ENCODE measurements at places on chromosomes 5 and 9. TPM values are rescaled to one million over a fixed set of nuclear protein-coding genes. Genes with fewer than 3 reads are reported as not detected.

Gene HTR1A
- total RNA-seq = not detected

Gene FYB1
- 0.44 TPM for total RNA-seq

Gene TXNDC8
- not detected for total RNA-seq

Gene PCDH12
- total RNA-seq = 20.4 TPM

Gene ATP6V1G1
- total RNA-seq = 82.0 TPM

Gene PAEP
- total RNA-seq = not detected

- no peak overlapping the region for H3K27ac ChIP-seq
- peak; percentile 15 for DNase-seq
- no peaks in the 10 kb centered on the region for H3K36me3 ChIP-seq
- no peaks in the 10 kb centered on the region for H3K4me1 ChIP-seq
- H3K4me3 ChIP-seq = no peak overlapping the region
- H3K27me3 ChIP-seq = no peaks in the 10 kb centered on the region
Observed at GRCh38 chr5:108028412-108028811, 353.5 kb downstream of the FBXL17 start.

GRCh38 chr5:60972231-60972630 lies 27.2 kb downstream of the NDUFAF2 start:
- H3K4me3 ChIP-seq = no peak overlapping the region
- no peak overlapping the region for H3K27ac ChIP-seq
- no peak for DNase-seq
- no peaks in the 10 kb centered on the region for H3K27me3 ChIP-seq
- no peaks in the 10 kb centered on the region for H3K4me1 ChIP-seq

GRCh38 chr9:135533113-135533512 lies 11.9 kb downstream of the LCN1 start:
- no peaks in the 10 kb centered on the region for H3K4me1 ChIP-seq
- no peak overlapping the region for H3K27ac ChIP-seq
- no peak overlapping the region for H3K4me3 ChIP-seq
- DNase-seq = no peak

- no peaks in the 10 kb centered on the region for H3K27me3 ChIP-seq
- H3K4me3 ChIP-seq = no peak overlapping the region
- H3K4me1 ChIP-seq = no peaks in the 10 kb centered on the region
- no peak overlapping the region for H3K27ac ChIP-seq
- no peaks in the 10 kb centered on the region for H3K36me3 ChIP-seq
Observed at GRCh38 chr5:43498581-43498980, 14.9 kb upstream of the TMEM267 start.

DNA sequence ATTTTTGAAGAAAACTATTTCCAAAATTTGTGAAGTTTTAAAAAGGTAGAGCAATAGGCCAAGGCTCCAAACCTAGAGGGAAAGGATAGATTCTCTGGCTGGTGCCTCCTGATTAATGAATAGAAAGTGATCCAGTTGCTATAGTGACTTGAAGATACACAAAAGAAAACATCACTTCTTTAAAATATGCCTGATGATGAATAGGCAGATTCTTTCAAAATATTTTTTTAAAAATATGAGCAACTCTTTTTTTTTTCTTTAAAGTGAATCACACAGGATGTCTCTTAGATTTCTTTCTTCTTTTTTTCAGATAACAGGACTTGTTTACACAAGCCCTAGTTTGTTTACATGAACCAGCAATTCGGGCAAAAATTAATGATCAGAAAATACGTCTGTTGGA lies 124.4 kb downstream of the RFK start:
- H3K27ac ChIP-seq = no peak overlapping the region
- H3K4me3 ChIP-seq = no peak overlapping the region
- H3K4me1 ChIP-seq = no peaks in the 10 kb centered on the region
- no peaks in the 10 kb centered on the region for H3K36me3 ChIP-seq
- DNase-seq = peak; percentile 12

DNA sequence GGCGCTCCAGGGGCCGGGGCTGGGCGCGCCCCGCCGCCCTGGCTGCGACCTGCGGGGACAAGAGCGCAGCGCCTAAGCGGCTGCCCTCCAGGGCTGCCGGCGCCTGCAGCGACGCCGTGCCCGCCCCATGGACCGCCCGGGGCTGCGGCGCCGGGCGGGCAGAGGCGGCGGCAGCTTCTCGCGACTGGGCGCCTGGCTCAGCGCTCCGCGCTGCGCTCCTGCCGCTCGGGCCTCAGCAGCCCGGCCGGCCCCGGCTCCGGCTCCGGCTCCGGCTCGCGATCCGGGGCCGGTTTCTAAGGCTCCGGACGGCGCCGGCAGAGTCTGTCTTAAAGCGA lies at the start of gene PITX1:
Gene PITX1 (minus strand): TSS at position 328 of the 335 bp plus-strand sequence. CDS start 347 bp downstream, outside the sequence.
- H3K36me3 ChIP-seq = no peaks in the 10 kb centered on the region
- H3K4me3 ChIP-seq = no peak within 1 kb of the TSS
- DNase-seq = no peak
- H3K4me1 ChIP-seq = peaks cover 5% of the 10 kb centered on the region

- H3K4me3 ChIP-seq = peak overlapping the region; percentile 15
- no peaks in the 10 kb centered on the region for H3K27me3 ChIP-seq
- DNase-seq = no peak
- H3K4me1 ChIP-seq = peaks cover 43% of the 10 kb centered on the region
- peaks cover 12% of the 10 kb centered on the region for H3K36me3 ChIP-seq
Observed at GRCh38 chr9:81684635-81685034, 4.7 kb downstream of the TLE1 start.

DNA sequence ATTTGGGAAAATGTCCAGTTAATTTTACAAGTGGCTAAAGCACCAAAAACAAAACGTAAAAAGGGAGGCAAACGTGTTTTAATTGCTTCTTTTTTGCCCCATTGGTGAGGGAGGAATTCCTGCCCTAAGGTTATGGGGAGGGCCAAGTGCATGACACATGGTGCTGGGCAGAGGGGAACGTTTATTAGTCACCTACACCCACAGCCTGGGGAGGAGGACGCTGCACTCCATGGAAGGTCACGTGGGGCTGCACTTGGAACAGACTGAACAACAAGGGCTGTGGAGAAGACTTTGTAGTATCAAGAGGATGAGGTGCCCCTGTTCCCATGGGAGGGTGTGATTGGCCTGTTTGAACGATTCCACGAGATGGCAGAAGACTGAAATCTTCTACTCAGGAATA lies 13.7 kb upstream of the ADAMTS16 start:
- no peaks in the 10 kb centered on the region for H3K36me3 ChIP-seq
- no peaks in the 10 kb centered on the region for H3K4me1 ChIP-seq
- DNase-seq = no peak
- H3K27me3 ChIP-seq = no peaks in the 10 kb centered on the region
- no peak overlapping the region for H3K27ac ChIP-seq
- H3K4me3 ChIP-seq = no peak overlapping the region

DNA sequence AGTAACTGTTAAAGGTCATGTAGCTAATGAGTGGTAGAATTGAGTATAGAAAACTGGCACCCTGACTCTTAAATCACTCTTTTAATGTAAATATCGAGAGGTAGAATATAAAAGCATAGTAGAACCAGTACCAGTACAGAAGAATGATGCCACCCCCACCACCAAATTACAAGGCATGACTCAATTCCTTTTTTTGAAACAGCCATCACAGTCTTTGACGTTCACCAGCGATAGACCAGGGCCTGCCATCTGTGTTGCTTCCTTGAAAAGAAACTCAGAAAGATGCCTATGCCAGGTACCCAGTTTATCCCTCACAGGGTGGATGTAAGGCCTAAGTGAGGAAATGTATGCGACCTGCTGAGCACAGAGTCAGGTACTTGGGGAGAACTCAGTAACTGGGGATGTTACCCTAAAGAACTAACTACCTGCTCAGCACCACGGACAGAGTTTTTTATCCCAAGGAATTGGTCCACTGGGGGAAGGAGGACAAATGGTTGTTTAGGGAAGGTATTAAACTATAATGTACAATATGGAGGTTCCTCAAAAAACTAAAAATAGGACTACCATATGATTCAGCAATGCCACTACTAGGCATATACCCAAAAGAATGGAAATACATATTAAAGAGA lies 116.5 kb downstream of the BRINP1 start:
- H3K27me3 ChIP-seq = no peaks in the 10 kb centered on the region
- H3K4me1 ChIP-seq = no peaks in the 10 kb centered on the region
- no peak for DNase-seq
- H3K36me3 ChIP-seq = no peaks in the 10 kb centered on the region

DNA sequence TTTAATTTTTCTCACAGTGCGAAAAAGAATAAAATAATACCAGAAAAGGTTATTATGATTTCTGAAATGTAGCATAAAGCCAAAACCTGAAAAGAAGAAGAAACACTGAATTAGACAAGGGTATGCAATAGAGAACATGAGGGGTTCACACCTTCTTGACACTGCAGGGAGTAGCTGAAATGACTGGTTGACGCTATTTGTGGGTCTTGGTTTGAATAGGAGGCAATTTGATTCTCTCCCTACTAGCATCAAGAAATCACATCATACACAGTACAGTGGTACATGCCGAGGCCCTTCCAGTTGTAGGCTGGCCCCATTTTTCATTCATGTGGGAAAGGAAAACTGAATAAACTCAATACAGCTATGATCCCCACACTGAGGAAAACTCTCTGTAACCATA lies 68.6 kb downstream of the NR3C1 start:
- no peaks in the 10 kb centered on the region for H3K36me3 ChIP-seq
- H3K4me1 ChIP-seq = peaks cover 3% of the 10 kb centered on the region
- H3K27me3 ChIP-seq = no peaks in the 10 kb centered on the region
- no peak for DNase-seq
